ENCODE measurements at places on chromosomes 6 and 20.

DNA sequence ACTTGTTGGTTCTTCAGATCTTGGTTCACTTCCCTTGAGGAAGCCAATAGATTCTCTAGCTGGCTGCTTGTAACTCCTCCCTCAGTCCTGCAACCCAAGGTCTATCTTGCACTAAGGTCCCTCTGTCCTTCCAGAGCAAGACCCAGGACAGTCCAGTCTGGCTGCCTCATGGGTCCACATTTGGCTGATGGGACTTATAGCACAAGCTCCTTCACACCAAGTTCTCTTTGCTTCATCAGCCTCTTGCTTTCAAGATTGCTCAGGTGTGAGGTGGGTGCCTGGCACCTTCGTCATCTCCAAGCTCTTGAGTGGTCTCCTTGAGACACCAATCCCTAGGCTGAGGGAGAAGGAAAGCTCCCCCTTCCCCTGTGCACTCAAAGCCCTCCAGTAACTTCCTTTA is 28.3 kb downstream of the NSFL1C start:
- DNase-seq: no peak

GRCh38 chr6:108959972-108960582 is 111.9 kb downstream of the ARMC2 start:
- no peak for DNase-seq

DNA sequence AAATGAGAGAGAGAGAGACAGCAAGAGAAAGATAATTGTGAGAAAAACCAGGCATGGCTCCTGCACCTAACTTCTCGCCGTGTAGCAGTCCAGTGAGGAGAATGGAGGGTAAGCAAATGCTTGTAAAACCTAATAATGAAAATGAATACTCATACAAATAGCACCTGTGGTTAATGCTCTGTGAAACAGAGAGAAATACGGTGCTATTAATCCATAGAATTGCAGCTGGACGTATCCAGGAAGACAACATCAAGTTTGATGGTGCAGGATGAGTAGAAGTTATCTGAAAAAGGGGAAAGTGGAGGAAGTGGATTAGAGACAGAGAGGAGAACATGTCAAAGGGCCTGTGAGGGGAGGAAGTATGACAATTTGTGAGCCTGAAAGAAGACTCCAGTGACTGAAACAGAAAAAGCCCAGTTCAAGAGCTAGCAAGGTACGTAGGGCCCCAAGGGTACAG is 89.4 kb upstream of the PAK5 start:
- DNase-seq: no peak

- no peak for DNase-seq
Observed at GRCh38 chr6:21986703-21987102, 310.1 kb downstream of the PRL start.

- DNase-seq: no peak
Observed at GRCh38 chr20:48668451-48668946, 159.3 kb downstream of the PREX1 start.

DNA sequence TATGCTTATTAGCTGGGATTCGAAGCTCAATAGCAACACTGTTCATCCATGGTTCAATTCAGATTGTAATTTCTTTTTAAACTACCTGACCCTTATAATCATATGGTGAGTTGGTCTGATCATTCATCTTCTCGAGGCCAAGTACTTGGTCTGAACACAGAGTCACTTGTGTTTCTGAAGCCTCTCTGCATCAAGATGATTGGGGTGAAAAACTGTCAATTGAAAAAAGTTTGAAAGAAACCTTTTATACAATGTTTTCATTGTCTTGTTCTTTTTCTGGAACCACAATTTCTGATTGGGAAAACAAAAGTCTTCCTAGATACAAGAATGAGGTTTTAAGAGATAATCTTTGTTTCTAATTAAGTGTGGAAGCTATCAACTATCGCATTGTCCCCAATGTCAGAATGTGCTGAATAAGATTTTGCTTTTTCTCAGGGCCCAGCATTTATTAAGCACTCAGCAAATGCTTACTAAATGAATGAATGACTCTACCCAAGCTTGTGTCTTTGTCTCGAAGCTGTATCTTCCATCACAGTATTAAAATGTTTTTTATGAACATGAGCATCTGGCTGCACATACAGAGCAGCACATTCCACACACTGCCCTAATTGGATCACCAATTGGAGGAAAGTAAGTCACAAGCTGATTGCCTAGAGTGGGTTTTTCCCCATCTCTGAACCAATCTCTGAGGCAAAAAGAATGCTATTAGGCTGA is 45.0 kb upstream of the MOXD1 start:
- no peak for DNase-seq

DNA sequence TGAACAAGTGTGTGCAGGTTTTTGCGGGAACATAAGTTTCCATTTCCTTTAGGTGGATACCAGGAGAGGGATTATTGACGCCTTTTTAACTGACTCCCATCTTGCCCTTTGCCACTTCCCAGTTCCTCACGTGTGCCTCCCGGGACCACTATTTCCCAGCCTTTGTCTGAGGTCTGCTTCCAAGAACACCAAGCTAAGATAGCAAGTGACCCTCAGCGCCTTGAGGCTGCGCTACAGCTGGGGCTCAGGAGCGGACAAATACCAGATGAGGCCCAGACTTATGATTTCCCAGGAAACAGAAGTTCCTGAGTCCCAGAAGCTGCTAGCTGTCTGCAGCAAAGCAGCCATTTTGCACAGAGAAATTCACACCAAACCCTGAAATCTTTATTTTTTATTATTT is 216.7 kb downstream of the SYNDIG1 start:
- DNase-seq: no peak

GRCh38 chr6:168660400-168660945 is 219.5 kb downstream of the SMOC2 start:
- no peak for DNase-seq

DNA sequence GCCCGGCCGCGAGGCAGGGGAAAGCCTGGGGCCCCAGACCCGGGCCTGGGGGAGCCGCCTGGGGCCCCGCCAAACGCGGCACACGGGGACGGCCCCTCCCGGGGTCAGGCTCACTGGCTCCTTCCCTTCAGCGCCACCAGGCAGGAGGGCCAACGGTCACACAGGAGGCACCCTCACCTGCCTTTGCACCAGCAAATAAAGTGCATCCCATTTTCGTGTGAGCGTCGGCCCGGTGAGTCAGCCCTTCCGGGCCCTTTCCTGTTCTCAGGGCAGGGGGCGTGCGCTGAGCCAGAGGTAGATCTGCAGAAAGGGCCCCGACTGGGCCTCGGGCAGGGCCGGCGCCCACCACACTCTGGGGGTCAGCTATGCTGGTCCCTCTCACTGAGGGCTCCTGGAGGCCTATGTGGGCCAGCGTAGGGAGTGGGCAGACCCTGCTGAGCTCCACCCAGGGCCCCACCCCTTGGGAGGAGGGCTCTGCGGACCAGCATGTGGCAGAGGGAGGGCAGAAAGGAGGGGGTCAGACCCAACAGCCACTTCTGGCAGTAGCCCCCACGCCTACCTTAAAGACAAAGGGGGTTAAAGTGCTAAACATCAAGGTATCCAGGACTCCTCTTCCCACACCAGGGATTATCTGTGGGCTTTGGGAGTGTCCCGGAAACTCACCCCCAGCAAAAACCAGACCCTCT is 931 bp upstream of the UCKL1 start:
- DNase-seq: peak; percentile 65

GRCh38 chr20:62685781-62686555 is 22.7 kb upstream of the NTSR1 start:
- peak; percentile 19 for DNase-seq

DNA sequence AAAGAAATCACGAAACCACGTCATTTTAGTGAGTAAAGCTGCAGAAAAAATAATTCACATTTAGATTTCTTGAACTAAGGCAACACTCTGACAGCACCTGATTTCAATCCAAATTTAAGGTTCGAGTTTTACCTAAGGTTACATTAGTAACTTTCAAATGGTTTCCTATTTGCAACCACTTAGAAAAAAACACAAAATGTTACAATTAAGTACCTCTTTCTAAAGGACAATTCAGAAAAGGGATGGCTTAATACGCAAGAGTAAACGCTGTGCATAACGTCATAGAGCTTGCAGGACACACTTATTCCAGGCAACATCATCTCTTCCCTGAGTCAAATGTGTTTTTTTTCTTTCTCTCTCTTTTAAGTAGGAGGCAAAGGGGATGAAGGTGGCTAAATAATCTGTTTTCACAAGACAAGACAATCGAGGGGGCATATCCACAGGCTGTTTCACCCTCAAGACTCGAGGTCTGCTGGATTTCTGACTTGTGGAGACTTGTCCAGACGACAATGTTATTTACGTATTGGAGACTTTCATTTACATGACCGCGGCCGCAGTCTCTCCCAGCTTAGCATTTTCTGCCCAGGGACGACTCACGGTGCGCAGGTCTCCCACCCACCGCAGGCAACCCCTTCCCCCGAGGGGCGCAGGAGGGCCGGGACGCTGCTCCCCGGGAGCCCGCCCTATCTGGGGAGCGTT is 86.0 kb downstream of the SESN1 start:
- DNase-seq: peak; percentile 8

GRCh38 chr20:13425381-13426135 is 204.5 kb downstream of the ISM1 start:
- DNase-seq: no peak

DNA sequence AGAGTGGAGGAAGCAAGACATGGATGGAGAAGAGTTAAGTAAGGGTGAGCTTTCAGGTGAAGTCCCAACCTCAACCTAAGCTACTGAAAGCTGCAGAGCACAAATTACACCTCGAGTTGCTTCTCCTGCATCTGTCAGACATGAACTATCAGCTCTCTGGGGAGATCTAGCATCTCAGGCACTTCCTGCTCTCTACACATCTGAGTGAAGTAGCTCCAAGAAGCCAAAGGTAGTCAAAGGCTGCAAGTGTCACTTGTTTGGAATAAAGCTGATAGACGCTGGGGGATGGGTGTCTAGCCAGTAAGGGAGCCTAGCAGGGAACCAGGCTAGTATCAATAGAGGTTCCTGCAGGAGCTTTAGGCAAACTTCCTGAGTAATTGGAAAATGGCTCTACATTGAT is 228.0 kb downstream of the PLCB1 start:
- DNase-seq: no peak

GRCh38 chr6:106082735-106083398 is 3.3 kb upstream of the PRDM1 start:
- no peak for DNase-seq

DNA sequence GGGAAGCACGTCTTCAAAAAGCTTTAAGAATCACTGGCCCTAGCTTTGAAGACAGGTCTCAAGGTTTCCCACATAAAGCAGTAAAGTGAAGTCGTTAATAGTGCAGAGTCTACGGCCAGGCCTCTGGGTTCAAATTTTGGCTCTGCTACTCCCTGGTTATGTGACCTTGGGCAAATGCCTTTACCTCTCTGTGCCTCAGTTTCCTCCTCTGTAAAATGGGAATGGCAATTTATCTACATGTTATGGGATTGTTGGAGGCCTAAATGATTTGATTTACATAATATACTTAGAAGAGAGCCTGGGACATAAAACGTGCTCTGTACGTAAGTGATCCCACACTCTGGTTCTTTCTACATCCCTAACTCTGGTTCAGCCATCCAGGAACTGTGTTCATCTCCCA is 32.1 kb downstream of the CPNE5 start:
- DNase-seq: no peak

DNA sequence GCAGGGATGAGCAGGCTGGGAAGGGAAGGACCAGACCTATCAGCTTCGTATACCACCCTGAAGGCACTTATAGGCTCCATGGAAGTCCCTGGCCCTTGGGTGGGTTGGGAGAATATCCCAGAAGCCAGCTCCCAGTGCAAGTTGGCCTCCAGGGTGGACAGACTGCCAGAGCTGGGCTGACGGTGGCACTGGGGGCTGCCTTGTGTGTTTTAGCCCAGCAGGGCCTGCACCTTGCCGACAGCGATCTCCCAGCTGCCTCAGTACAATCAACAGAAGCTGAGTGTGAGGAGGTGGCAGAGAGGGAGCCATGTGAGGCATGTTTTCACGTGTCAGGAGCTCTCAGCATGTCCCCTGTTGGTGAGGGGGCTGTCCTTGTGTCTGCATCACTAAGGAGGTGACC is 159.5 kb downstream of the VEGFA start:
- no peak for DNase-seq

DNA sequence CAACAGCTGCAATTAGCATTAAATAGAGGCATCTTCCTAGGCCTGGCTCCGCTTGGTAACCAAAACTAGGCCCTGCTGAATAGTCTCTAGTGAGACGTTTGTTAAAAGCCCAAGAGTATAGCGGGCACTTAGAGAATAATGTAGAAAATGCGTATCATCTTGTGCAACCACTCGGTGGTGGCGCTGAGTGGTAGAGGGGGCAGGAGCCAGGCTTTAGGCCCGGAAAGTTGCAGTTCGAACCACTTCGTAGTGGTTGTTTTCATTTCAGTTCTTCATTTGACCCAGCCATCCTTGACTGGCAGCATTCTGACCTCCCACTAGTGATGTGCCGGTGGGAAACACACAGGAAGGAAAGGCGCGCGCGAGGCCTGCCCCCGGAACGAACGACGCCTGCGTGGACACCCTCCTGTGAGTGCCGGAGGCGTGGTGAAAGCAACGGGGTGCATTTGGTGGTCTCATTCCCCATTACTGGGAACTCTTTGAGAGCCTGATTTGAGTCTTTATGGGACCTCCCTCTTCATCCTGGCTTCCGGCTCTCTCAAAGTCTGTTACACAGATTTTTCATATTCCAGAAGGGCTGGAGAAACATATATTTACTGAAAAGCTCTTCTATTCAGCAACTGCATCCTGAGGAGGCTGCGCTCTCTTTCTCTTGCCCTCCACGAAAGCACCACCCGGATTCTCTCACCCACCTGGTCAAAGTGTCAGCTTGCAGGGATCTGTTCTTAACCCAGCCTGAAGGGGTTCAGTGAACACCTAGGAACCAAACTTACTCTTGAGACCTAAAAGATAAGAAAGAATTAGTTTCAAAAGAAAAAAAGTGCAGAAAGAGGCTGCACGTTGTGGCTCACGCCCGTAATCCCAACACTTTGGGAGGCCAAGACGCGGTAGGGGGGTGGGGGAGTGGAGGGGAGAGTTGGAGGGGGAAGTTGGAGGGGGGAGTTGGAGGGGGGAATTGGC is 18.2 kb downstream of the GPX5 start:
- DNase-seq: peak; percentile 26

- no peak for DNase-seq
Observed at GRCh38 chr20:34622821-34623451, 54.0 kb downstream of the PIGU start.

- DNase-seq: no peak
Observed at GRCh38 chr6:46821458-46821881, 28.3 kb downstream of the MEP1A start.

DNA sequence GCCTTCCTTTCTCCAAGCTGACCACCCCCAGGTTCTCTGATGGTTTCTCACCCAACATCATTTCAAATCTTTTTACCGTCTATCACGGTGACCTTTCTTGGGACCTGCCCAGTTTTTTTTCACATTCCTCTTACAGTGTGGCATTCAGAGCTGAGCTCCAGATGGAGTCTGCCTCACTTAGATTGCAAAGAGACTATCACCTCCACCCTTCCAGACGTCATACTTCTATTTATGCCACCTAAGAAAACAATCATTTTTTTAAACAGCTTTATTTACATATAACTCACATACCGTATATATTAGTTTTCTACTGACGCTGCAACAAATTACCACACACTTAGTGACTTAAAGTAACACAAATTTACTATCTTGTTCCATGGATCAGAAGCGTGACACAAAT is 32.3 kb upstream of the CTNNBL1 start:
- no peak for DNase-seq

Measured in activated CD4-positive, alpha-beta T cell treated with anti-CD3 and anti-CD28 coated beads, Interleukin-2, amount 50 U/mL, for 1 hour (primary cell).